GM12878 (cell line): ENCODE measurements at places on chromosomes 5 and 9.

DNA sequence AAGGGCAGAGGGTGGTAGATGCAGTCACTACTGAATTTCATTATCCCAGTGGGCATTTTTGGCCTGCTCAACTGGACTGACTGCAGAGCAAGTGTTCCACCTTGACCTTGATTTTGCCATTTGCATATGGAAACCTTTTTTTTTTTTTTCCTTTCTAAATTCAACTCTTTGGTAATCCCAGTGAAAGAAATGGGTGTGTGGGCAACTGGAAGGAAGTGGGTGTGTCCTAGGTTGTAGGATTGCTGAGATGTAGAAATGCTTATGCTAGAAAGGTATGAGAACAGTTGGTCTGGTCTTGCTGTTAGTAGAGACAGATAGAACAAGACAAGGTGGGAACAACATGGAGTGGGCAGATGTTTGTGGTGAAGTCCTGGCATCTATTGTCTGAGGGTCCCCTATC lies 7.8 kb upstream of the IL12B start:
- DNase-seq, result no peak

GRCh38 chr5:65307088-65307487 lies 174.6 kb downstream of the ADAMTS6 start:
- DNase-seq, result no peak

DNA sequence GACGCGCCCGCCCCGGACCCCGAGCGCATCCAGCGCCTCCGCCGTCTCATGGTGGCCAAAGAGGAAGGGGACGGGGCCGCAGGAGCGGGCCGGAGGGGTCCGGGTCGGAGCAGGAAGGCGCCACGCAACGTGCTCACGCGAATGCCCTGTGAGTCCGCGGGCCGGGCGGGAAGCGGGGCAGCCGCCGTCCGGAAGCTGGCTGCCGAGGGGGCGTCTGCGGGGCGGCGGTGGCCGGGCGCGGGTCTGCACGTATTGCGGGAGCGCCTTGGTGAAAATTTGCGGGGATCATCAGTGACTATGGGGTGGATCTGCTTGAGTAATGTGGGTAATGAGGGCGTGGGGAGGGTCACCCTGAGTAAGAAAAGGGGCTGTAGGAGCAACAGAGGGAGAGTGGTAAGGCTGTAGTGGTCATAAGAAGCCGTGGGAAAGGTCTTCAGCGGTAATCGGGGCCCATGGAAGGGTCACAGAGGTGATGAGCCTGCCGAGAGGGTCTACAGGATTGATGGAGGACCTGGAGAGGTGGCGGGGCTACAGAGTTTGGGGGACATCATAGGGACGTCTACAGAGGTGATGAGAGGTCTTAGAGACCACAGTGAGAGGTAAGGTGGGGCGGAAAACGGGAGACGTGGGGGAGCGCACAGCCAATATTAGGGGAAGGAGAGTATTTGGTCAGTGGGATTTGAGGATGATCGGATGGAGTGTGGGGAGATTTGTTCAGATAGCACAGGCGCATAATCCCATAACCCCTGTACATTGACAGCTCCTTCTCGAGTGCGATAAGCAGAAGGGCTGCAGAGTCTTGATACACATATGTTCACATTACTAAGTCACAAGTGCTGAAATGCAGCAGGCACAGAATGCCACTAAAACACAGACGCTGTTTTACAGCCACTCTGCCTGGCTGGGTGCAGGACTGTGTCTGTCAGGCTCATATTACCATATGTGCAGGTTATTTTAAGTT lies 819 bp downstream of the LSM11 start:
- DNase-seq, result no peak

GRCh38 chr5:112232667-112233066 lies 186.4 kb downstream of the EPB41L4A start:
- DNase-seq, result no peak

- no peak for DNase-seq
Measured at GRCh38 chr5:39977066-39977655, 552.4 kb upstream of the DAB2 start.

DNA sequence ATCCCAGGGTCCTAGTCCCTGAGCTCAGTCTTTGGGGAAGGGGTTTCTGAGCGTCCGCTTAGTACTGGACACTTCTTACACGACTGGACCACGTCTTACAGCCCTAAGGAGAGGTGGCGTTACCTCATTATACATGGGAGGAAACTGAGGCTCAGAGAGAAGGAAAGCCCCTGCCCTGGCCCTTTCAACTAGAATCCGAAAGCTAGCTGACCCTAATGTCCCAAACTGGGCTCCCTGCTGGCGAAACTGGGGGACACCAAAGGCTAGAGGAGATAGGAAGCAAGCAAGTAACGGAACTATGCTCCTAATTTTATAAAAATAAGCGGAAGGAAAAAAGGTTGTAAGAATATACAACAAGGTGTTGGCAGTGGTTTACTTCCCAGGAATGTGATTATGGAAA lies 14.2 kb downstream of the LHX6 start:
- no peak for DNase-seq

- no peak for DNase-seq
Measured at GRCh38 chr9:13436591-13436990, 157.1 kb upstream of the MPDZ start.

GRCh38 chr5:119515192-119515591 lies 62.9 kb downstream of the HSD17B4 start:
- no peak for DNase-seq

GRCh38 chr9:93240891-93241334 lies 57.0 kb downstream of the WNK2 start:
- DNase-seq, result no peak

- no peak for DNase-seq
Measured at GRCh38 chr5:6389397-6389796, 11.1 kb upstream of the MED10 start.

- DNase-seq, result no peak
Measured at GRCh38 chr9:76463211-76463610, 4.2 kb downstream of the GCNT1 start.

- DNase-seq, result no peak
Measured at GRCh38 chr9:132606066-132606465, 23.7 kb downstream of the BARHL1 start.

GRCh38 chr9:74865177-74865576 lies 22.5 kb downstream of the TRPM6 start:
- peak; percentile 46 for DNase-seq

GRCh38 chr9:565528-565927 lies 276.0 kb upstream of the DMRT1 start:
- DNase-seq, result no peak

GRCh38 chr5:181224390-181225229 lies 1.5 kb downstream of the TRIM41 start:
- DNase-seq, result no peak

DNA sequence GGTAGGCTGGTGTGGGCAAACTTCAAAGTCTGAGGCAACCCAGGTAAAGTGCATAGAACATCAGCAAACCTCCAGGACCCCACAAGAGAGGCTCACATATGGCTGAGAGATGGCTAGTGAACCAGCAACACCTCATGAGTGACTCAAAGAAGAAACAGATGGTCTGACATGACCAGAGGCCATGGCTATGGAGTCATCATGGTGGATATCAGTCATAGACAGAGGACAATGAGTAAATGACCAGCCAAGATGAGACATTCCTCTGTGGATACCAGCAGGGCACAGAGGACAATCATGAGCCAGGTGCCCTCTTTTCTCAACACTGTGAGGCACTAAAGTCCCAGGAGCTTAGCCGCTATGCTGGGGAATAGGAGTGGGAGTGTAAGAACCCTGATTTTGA lies 180.8 kb downstream of the RASEF start:
- no peak for DNase-seq

GRCh38 chr9:134545215-134545542 lies 96.4 kb upstream of the COL5A1 start:
- no peak for DNase-seq

DNA sequence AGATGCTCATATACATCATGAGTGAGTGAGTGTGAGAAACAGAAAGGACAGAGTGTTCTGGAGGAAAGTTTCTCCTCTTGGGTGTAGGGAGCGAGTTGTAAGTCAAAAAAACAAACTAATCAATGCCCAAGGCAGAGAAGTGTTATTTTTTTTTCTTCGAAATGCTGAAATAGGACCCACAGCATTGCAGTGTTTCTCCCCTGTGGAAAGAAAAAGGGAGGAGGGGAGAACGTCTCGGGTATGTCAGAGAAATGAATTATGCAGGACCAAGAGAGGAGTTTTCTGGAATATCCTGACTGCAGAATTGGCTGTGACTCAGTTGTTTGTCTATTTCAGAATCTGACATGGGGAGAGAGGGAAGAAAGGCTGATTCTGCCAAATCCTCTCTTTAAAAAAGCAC lies 337.9 kb upstream of the RFX3 start:
- DNase-seq, result no peak

DNA sequence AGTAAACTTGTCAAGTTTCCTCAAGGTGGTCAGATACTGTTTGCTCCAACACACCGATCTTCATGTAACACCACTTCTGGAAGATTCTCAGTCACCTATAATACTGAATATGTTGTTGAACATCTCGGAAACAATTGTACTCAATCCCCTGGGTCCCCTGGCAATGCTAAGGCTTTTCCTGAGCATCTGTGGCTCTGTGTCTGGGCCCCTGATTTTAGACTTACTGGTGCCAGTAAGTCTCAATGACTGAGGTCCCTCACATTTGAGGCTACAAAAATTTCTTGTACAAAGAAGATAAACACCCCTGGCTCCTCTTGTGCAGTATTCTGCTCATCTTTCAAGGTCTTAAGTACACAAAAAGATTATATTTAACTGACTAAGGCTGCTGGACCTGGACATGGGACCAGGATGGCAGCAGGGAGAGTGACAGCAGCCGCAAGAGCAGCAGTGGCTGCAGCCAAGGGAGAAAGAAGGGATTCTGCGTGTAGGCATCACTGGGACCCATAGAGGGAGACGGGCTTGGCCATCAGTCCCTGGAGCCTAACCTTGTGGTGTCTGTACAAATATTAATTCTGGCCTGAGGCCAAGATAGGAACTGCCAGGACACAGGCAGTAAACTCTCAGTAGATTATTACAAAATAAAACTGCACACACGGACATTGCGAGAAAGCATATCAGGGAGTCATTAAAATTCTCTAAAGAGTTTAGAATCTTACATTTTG lies 49.0 kb upstream of the TNPO1 start:
- DNase-seq, result no peak

DNA sequence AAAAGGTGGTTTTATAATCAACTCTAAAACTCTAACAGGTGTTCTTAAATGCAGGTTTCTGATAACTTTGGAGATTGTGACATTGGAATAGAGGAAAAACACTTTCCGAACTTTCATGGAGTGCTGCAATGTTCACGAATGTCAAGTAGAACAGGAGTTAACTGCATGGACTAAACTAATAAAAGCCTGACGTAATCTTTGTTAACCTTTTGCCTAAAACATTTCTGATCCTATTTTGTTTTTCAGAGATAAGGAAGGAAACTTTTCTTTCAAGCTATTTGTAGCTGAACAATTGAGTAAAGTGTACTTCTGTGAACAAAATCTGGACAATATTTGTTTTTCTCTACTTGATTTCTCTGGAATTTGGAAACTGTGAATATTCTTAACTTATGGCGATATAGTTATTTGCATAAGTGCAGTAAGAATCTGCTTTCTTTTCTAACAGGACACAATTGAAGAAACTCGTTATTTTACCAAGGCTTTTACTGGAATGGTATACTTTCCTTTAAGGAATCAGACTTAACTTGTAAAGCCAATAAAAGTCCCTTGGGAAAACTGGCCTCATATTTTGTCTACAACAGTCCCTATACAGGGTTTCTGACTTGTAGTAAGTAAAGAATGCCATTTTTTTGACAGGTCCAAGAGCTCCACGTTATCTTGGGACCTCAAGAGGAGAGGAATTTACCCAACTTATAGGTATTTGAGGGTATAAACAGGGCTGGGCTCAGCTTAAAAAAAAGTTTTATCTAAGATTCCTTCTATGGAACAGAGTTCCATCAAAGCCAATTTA lies 154.7 kb downstream of the NXNL2 start:
- DNase-seq, result no peak

- no peak for DNase-seq
Measured at GRCh38 chr5:77990020-77990419, 213.9 kb upstream of the TBCA start.

GRCh38 chr5:147479949-147480348 lies 29.9 kb downstream of the DPYSL3 start:
- DNase-seq, result no peak

- peak; percentile 26 for DNase-seq
Measured at GRCh38 chr5:121399879-121400278, 451.8 kb upstream of the FTMT start.

GRCh38 chr5:158756871-158757270 lies 342.8 kb downstream of the EBF1 start:
- DNase-seq, result no peak

GRCh38 chr9:126419475-126419874 lies 92.8 kb downstream of the MVB12B start:
- no peak for DNase-seq

DNA sequence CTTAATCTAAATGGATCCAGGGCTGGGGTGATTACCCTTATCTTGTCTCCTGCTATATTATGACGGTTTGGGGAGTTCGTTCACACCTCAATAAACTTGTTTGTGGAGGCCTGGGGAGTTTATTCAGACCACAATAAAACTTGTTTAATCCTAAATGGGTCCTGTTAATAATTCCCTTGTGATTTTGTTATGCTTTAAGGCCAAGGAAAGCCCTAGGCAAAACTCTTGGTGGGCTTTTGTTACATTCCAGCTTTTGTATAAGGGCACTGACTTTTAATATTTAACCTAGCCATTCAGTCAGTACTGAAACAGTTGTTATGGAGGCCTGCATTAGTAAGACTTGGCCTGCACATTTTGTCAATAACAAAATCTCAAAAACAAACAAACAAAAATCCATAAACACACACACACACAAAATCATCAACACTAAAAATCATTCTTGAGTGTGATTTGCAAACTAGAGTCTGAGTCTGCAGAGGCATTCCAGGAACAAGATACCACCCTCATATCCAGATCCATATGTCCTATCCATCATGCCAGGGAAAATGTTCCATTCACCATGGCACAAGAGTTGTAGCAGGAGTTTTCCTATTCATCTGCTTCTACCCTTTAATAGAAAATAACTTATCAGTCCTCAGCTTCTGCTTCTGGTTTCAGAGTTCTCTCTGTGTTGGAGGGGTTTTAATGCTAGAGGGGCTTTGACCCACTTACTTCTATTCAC lies 421.7 kb downstream of the AGTPBP1 start:
- no peak for DNase-seq

DNA sequence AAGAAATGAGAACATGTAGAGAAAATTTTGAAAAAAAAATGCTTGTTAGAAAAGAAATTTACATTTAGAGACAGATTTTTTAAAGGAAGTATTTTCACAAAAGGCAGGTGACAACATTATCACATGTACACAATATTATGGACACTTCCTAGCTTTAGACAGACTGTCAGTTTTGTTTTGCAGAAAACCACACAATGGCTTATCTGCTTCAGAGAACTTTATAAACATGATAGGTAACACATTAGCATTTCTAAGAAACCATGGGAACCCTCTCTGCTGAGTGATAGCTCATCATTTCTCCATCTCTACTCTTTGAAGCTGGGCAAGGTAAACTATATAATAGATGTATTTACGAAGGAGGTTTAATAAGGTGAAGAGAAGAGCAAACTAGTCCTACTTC lies 25.6 kb downstream of the POU5F2 start:
- DNase-seq, result no peak

GRCh38 chr9:6410633-6411032 lies 2.4 kb upstream of the UHRF2 start:
- no peak for DNase-seq
